ENCODE measurements at places on chromosomes 3 and 15. TPM values are rescaled to one million over a fixed set of nuclear protein-coding genes. Genes with fewer than 3 reads are reported as not detected.

SLCO2A1 gene
- total RNA-seq = 25.0 TPM

GRCh38 chr15:32687556-32687955, 30.2 kb upstream of the GREM1 start:
- peaks cover 12% of the 10 kb centered on the region for H3K4me1 ChIP-seq
- H3K4me3 ChIP-seq = no peak overlapping the region
- H3K27me3 ChIP-seq = no peaks in the 10 kb centered on the region
- H3K27ac ChIP-seq = no peak overlapping the region
- DNase-seq = no peak

- H3K36me3 ChIP-seq = no peaks in the 10 kb centered on the region
- no peak overlapping the region for H3K27ac ChIP-seq
- no peak overlapping the region for H3K4me3 ChIP-seq
- H3K4me1 ChIP-seq = peaks cover 13% of the 10 kb centered on the region
Observed at GRCh38 chr3:13041113-13041776, 32.0 kb downstream of the IQSEC1 start.

DNA sequence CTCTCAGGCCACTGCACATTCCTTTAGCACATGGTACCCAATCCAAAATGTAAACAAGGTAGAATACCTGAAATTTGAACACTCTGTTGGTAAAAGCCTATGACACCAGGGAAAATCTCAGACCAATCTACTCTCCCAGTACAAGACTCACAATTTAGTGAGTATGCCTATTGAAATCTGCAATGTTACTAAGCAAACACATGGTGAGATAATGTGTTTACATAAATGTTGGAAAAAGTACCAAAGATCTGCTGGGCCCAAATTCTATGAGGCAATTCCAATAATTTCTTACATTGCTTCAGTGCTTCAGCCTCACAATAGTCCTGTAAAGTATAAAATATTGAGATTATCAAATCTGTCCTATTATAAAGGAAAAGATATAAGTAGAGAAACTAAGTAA, 536.1 kb downstream of the PYDC2 start:
- no peaks in the 10 kb centered on the region for H3K36me3 ChIP-seq
- DNase-seq = no peak
- H3K4me1 ChIP-seq = no peaks in the 10 kb centered on the region
- H3K4me3 ChIP-seq = no peak overlapping the region
- H3K27me3 ChIP-seq = no peaks in the 10 kb centered on the region

DNA sequence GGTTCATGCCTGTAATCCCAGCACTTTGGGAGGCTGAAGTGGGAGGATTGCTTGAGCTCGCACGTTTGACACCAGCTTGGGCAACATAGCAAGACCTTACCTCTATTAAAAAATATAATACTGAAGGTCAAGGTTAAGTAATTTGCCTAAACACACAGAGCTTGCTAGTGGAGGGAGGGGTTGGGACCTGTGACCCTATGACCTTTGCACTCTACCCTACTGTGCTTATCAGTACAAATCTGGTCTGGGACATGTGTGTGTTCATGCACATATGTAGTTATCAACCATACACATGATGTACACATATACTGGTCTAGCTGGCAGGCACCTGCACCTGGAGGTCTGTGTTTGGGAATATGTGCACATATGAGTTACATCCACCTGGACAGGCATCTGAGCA, 117.9 kb upstream of the HACD2 start:
- no peak overlapping the region for H3K4me3 ChIP-seq
- no peak overlapping the region for H3K27ac ChIP-seq
- no peaks in the 10 kb centered on the region for H3K4me1 ChIP-seq
- H3K27me3 ChIP-seq = no peaks in the 10 kb centered on the region
- peak; percentile 2 for DNase-seq

DNA sequence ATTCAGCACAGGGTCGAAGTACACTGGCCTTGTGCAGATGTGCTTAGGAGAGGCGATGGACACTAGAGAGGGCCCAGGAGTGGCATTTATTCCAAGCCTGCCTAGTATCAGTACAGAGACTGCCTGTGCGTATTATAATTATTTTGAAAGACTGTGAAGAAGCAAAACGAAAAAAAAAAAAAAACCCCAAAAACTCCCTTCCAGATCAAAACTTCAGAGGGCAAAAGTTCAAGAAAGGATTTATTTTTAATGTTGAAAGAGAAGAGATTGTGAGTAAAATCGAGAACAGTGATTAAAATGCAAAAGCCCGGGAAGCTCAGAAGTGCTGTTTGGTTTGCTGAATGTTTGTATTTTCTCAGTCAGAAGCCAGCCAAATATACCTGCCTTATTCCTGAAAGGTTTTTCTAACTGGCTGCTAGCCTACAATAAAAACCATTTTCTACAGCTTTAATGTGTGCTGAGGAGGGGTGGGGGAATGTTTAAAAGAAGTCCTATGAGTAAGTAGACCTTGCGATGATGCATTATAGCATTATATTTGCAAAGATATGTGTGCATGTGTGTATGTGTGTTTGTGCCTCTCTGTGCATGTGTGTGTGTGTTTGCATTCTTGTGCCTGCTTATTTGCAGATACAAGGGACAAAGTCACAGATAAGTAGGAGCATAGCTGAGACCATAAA, 19.3 kb upstream of the LZTFL1 start:
- H3K4me3 ChIP-seq = no peak overlapping the region
- H3K27me3 ChIP-seq = peaks cover 3% of the 10 kb centered on the region
- no peaks in the 10 kb centered on the region for H3K4me1 ChIP-seq
- no peak overlapping the region for H3K27ac ChIP-seq
- no peaks in the 10 kb centered on the region for H3K36me3 ChIP-seq

DNA sequence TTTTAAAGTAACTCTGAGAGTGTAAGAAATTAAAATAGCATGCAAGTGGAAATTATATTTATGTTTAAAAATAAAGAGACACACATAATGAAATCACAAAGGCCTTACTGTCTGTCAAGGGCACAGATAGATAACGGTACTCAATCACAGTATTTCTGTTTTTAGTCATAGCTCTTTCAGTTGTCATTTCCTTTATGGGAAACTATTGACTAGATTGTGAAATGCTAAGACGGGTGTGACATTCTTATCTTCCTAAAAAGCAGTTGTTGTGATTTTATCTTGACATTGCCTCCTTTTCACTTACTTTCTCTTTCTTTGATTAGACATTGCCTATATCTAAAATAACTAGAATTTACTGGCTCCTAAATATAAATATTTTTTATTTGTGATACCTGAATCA, 100.1 kb upstream of the PLSCR5 start:
- no peak overlapping the region for H3K4me3 ChIP-seq
- H3K4me1 ChIP-seq = no peaks in the 10 kb centered on the region
- no peaks in the 10 kb centered on the region for H3K27me3 ChIP-seq
- H3K27ac ChIP-seq = no peak overlapping the region
- H3K36me3 ChIP-seq = no peaks in the 10 kb centered on the region

Data from suprapubic skin (tissue), 4 donors.